ENCODE measurements at places on chromosomes 3 and 15.
A peak's percentile ranks its signal among the peaks of the same experiment; 100 is the strongest.

DNA sequence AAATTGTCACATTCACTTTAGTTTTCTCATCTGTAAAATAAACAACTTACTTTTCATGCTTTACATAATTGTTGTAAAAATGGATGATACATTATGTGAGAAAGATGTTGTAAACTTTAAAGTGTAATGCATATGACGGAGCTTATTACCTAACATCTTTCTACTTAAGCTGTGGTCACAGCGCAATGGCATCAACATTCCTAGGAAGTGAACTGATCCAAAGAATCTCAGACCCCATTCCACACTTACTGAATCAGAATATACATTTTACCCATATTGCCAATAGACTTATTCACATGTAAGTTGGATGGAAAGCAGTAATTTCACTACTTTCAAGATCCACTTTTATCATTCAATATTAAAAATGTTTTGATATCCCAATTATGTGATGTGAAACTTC lies 497.5 kb downstream of the FGF12 start:
- peak; percentile 34 for DNase-seq

DNA sequence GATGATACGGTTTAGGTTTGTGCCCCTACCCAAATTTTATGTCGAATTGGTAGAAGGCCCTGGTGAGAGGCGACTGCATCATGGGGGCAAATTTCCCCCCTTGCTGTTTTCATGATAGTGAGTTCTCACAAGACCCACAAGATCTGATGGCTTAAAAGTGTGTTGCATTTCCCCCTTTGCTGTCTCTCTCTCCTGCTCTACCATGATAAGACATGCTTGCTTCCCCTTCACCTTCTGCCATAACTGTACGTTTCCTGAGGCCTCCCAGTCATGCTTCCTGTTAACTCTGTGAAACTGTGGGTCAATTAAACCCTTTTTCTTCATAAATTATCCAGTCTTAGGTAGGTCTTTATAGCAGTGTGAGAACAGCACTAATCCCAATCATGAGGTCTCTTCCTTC lies 381.2 kb downstream of the RSL24D1 start:
- DNase-seq = no peak

DNA sequence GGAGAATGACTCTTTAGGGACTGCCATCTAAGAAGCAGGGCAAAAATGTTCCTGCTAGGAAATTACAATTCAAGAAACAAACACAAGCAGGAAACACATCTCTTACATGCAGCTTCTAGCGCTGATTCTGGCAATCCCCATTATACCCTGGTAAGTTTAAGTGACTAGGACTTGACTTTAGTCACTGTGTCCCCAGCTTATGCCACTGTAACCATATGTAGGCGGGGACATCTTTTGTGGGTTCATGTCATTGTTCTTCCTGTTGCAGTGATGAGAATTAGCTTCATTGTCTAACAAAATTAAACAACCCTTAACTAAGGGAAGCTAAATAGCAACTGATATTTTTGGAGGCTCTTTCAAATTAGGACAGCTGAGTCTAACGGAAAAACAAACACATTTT lies 17.9 kb upstream of the FAM81A start:
- no peak for DNase-seq

- peak; percentile 12 for DNase-seq
Observed at GRCh38 chr3:155398046-155398445, 104.6 kb upstream of the STRIT1 start.

DNA sequence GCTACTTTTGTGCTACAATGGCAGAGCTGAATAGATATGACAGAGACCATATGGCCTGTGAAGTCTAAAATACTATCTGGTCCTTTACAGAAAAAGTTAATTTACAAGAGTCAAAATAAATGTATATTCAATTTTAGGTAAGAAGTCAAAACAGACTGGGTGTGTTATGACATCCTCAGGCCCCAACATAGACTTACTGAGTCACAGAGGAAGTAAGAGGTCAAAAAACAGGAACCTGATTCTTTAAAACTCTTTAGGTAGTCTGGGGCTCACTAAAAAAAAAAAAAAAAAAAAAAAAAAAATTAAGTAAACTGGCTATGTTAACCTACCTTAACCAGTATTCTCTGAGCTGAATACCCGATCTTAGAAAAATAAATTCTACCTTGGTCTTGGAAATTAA lies 13.1 kb downstream of the DNAAF4 start:
- DNase-seq = no peak

DNA sequence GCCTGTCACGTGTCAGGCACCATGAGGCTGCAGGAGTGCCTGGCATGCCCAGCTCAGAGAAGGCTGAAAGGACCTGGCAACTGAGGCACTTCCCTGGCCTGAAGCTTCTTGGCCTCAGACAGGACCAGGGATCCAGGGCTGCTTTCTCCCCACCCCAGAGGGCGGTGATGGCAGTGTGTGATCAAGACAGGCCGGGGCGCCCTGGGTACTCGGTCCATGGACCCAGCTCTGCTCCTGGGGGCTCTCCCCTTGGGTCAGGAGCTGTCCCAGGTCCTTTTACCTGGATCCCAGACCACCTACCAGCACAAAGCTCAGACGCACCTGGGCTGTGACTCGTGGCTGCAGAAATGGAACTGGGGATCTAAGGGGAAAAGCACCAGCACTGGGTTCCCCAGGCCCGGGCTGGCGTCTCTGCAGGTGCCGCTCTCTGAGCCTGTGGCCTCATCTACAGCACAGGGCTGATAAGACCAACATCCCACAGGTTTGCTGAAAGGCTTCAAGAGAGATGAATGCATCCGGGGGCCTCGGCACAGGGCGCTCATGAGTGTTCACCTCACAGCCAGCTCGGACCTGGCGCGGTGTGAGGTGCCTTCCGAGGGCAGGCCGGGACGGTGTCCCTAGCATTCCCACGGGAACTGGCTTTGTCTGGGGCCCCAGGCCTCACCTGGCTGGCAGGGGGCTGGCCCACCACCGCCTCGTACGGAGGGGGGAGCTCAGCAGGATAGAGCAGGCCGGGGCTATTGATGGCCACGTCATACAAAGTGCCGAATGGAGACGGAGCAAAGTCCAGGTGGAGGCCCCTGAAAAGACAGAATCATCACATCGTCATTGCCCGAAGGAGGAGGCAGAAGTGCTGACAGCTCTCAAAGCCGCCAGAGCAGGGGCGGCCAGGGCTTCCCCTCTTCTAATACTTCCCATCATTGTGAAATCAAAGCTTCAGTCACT lies 133.6 kb downstream of the NSMCE3 start:
- DNase-seq = no peak

DNA sequence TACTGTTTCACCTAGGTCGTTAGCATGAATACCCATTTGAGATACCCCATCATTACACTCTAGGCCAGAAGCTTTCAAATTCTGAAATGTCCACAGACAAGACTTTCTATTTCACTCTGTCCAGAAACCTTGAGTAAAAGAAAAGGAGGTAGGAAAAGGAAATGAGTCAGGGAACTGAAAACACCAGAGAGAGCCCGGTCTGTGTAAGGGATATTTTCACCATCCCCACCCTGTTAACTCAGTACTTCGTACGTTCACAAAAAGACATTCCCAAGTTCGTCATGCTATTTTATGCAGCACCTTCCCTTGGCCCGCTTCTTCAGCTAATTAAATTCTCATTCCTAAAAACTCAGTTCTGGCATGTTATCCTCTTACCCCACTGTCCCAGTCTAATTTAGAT lies 89.4 kb upstream of the SOX2 start:
- no peak for DNase-seq

All from mesenchymal stem cell (in vitro differentiated cells and primary cell).